ENCODE measurements at places on chromosomes 7 and 10. TPM values are rescaled to one million over a fixed set of nuclear protein-coding genes. Genes with fewer than 3 reads are reported as not detected.

C10orf53 gene
- polyA plus RNA-seq = not detected

SEMA3E gene
- polyA plus RNA-seq = 1.9 TPM

SFRP4 gene
- 2.9 TPM for polyA plus RNA-seq

HKDC1 gene
- 15.6 TPM for polyA plus RNA-seq

CALN1 gene
- 1.00 TPM for polyA plus RNA-seq

LIPN gene
- not detected for polyA plus RNA-seq

KCND2 gene
- 2.8 TPM for polyA plus RNA-seq

GRM8 gene
- 8.7 TPM for polyA plus RNA-seq

C10orf95 gene
- 2.3 TPM for polyA plus RNA-seq

RPEL1 gene
- polyA plus RNA-seq = 0.17 TPM

ATAD1 gene
- 59.3 TPM for polyA plus RNA-seq

CLCN1 gene
- polyA plus RNA-seq = 0.23 TPM

CALHM3 gene
- not detected for polyA plus RNA-seq

CALCR gene
- polyA plus RNA-seq = 1.0 TPM

STRIP2 gene
- 5.4 TPM for polyA plus RNA-seq

ZNF503 gene
- 48.0 TPM for polyA plus RNA-seq

PLAC9 gene
- 29.3 TPM for polyA plus RNA-seq

MET gene
- polyA plus RNA-seq = 54.2 TPM

HYAL4 gene
- 0.08 TPM for polyA plus RNA-seq

GNAT3 gene
- not detected for polyA plus RNA-seq

TYW1B gene
- polyA plus RNA-seq = 3.8 TPM

NODAL gene
- polyA plus RNA-seq = 0.33 TPM
